ENCODE measurements at places on chromosomes 16 and 17.

DNA sequence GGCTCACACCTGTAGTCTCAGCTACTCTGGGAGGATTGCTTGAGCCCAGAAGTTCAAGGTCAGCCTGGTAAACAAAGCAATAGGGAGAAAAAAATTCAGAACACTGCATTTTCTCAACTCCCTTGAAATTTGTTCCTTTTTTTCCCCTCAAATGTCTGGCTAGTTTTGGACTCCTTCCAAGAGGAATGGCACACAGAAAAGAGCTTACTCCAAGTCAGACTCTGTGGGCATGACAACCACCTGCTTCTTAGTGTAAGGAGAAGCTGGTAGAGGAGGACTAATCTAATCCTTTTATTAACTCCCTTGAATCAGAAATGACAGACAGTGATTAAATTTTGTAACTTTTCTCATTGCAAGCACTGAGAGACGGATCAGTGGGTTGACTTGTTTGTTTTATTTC, 27.9 kb upstream of the HYDIN start:
- DNase-seq: no peak

DNA sequence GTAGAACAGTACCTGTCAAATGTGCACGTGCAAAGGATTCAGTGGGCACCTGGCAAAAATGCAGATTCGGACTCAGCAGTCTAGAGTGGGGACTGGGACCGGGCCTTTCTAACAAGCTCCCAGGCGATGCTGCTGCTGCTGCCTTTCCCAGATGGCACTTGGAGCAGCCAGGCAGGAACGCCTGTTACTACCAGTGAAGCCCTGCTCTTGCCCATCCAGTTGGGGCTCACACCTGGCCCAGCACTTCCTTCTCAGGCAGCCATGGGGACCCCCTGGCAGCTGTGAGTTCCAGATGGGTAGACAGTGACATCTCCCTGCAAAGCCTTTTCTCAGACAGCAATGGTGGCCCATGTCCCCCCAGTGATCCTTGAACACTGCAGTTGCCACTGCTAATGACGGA, 30.4 kb downstream of the KDM8 start:
- no peak for DNase-seq

DNA sequence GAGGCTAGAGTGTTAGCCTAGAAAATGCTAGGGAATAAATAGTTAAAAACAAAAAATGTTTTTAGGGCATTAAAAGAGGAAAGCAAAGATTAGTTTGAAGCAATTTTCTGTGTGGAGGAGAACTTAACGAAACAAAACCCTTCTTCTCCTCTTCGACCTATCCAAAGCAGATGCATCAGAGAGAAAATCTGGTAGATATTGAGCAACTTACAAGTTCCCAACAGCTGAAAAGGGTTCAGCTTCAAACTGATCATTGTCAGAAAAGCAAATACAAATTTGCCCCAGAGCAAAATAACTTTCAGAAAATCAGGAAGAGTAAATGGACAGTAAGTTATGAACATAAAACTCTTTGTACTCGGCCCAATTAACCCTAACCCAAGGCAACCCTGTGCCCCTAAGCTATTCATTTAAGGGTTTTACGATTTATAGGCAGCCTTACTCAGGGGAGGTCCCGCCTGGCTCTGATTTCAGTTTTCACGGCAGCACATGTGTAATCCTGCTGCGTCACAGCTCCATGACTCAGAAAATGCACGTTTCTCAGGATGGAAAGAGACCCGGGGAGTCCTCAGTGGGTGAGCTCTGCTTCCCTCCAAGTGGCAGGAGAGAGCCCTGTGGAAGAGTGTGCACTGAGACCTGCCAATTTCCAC, 405.7 kb upstream of the SALL1 start:
- DNase-seq: no peak

- DNase-seq: no peak
Measured at GRCh38 chr16:11446566-11447119, 101.4 kb downstream of the RMI2 start.

DNA sequence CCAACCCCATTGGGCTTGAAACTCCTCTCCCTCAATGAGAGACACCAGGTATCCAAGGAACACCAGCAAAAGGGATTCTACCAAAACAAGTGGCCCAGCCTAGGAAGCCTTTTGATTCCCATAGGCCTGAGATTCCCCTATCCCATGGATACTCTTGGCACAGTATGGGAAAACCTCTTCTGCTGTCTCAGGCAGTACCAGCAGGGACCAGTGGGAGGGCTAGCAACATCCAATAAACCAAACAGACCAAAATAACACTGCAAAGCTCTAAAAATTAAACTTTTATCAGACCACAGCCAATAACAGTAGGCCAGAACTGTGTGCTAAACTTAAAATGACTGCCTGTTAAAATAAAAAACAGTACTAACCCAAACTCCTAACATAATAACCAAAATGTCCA, 153.9 kb upstream of the CES5A start:
- no peak for DNase-seq

GRCh38 chr17:65022751-65023700, 33.5 kb downstream of the GNA13 start:
- no peak for DNase-seq

DNA sequence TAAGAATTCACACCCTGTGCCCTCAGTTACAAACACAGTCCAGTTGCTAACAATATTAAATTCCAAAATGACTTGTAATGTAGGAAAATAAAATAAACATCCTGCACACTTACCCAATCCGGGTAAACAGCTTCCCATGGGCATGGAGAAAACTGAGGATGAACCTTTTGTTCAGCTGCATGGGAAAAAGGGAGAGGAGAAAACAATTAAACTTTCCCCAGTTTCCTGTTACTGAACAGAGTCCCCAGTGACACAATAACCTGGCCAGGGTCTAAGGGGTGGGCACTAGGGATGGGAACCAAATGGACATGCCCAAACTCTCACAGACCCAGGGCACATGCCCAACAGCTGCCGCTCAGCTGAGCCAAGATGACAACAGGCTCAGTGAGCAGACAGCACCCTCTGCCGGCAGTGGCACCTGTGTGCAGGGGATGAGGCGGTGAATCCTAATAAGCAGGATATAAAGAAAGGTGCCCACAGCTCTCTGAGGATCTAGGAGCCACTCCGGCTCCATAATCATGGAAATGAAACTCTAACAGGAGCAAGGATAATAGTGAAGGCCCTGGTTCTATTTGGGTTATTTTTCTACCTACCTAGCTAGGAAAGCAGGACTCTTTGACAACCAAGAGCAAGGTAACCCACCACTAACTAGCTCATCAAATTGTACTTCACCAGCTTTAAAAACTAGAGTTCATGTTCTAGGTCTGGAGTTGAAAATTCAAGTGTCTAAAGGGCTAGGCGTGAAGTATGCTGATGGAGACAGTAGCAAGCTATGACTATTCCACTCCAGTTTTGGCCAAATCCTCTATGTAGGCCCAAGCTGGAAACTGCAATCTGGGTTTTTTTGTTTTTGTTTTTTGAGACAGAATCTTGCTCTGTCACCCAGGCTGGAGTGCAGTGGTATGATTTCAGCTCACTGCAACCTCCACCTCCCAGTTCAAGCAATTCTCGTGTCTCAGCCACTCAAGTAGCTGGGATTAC, 58.8 kb downstream of the SMG6 start:
- peak; percentile 81 for DNase-seq
